ENCODE measurements at places on chromosomes 3 and 15. TPM values are rescaled to one million over a fixed set of nuclear protein-coding genes. Genes with fewer than 3 reads are reported as not detected.

The SLC22A14 gene
- total RNA-seq: 0.17 TPM

The ZNF620 gene
- 1.3 TPM for total RNA-seq

The SI gene
- not detected for total RNA-seq

The ADAMTSL3 gene
- total RNA-seq: 0.26 TPM

The LDHAL6B gene
- not detected for total RNA-seq

The ACOX2 gene
- total RNA-seq: 20.5 TPM

The TF gene
- total RNA-seq: 0.33 TPM

- no peak for DNase-seq
Measured at GRCh38 chr3:194218646-194219453, 82.9 kb downstream of the HES1 start.

DNA sequence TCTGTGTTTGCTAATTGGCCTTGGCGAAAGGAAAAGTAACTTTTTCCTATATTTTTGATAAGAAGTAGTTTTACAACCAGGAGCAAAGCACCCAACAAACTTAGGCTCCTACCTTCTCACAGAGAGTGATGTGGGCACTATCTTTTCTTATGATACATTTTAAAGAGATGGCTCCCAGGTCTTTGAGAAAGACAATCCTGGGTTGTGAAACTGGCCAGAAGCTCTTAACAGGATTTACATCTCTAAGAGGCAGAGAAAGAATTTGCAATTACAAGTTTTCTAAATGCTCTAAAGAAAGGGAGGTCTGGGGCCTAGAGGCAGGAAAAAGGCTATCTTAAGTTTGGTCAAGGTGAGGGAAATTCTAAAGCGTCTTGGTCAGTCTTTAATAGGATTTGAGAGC is 609.7 kb downstream of the VGLL3 start:
- no peak for DNase-seq

GRCh38 chr3:181689546-181689945 is 22.2 kb upstream of the SOX2 start:
- no peak for DNase-seq

GRCh38 chr3:48592519-48593087 is 2.5 kb downstream of the COL7A1 start:
- DNase-seq: no peak

DNA sequence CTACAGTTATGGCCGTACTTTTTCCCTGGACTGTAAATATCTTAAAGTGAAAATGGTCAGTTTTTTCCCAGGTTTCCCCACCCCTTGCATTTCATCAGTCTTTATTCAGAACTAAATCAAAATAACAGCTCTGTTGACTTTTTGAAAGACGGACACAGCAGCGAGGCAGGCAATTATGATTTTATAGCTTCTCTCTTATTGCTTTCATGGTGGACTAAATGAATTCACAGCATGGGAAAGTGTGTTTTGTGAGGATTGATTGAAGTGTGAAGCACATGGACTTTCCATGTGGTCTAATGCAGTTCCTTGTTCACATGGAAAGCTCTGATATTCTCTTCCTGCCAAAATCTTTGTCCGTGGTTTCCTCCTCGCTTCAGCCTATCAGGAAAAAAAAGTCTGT is 268.7 kb upstream of the ARL6 start:
- DNase-seq: no peak

- peak; percentile 57 for DNase-seq
Measured at GRCh38 chr3:195257454-195258448, 13.2 kb downstream of the XXYLT1 start.

- DNase-seq: no peak
Measured at GRCh38 chr15:68307131-68307928, 29.8 kb downstream of the FEM1B start.

DNA sequence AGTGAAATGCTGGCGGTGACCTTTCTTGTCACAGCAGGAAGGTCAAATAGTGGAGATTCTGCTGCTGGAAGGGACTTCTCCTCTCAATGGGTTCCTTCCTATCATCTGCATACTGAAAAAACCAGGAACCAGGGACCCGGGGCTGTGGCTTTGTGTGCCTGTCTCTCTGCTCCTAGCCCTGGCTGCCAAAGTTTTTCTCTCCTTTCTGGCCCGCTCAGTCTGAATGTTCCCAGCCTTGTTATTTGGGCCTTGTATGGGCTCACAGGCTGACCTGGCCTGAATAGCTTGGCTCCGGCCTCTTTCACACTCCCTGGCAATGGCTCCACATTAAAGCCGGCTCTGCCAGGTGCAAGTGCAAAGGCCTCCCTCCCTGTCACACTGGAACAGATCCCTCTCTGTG is 94.7 kb downstream of the LRIG1 start:
- DNase-seq: no peak

All from fibroblast of lung (primary cell).